Ascending aorta (tissue), 2 donors: ENCODE measurements at places on chromosomes 12 and 14.
A peak's percentile ranks its signal among the peaks of the same experiment; 100 is the strongest.

DNA sequence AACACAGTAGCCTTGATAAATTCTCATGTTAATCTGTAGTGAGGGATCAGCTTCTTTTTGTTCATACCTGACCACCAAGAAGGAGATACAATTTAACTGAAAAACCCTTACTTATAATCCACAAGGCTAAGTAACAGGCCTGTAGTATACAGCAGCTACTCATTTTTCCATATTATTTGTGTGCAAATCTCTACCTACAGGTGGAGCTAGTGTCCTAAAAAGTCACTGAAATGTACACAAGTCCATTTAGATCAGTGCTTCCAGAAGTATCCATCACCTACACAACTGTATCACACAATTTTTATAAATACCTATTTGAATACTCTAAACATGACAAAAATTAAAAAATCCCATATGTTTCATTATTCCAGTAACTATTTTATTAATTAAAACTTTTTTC lies 173.2 kb downstream of the SLC35F4 start:
- DNase-seq: no peak

DNA sequence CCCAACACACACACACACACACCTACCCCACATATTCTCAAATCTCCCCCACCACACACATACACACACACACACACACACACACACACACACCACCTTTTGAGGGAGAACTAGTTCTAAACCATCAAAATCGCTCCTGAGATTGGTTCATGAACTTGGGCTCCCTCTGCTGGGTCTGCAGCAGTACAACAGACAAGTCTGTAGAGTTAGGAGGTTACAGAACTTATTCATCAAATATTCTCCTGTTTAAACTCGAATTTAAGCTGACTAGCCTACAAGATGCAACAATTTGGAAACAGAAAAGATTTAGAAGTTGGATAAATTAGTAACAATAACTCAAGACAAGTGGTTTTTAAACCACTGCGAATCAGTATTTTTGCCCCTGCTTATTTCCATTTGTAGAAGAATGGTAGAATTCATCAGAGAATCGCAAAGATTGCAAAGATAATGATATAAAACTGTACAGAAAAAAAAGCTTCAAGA lies 136.4 kb upstream of the USP15 start:
- DNase-seq: no peak

GRCh38 chr12:38151991-38152700 lies 164.4 kb upstream of the ALG10B start:
- no peak for DNase-seq

GRCh38 chr14:80845856-80846255 lies 95.7 kb downstream of the CEP128 start:
- no peak for DNase-seq

DNA sequence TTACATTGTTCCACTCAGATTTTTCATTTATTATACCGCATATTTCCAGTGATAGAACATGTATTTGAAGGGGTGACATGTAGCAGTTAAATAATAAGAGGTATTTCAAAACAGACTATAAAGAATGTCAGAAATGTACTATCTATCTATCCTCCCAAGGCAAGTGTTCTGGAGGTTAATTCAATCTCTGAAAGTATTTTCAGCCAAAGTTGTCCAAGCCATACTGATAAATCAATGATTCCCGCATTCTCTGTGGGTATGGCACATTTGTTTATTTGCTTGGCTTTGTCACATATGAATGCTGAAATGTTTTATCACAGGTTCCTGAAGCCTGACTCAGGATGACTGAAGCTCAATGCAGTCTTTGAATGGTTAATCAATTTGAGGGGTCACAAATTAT lies 35.8 kb downstream of the KCNH5 start:
- no peak for DNase-seq

DNA sequence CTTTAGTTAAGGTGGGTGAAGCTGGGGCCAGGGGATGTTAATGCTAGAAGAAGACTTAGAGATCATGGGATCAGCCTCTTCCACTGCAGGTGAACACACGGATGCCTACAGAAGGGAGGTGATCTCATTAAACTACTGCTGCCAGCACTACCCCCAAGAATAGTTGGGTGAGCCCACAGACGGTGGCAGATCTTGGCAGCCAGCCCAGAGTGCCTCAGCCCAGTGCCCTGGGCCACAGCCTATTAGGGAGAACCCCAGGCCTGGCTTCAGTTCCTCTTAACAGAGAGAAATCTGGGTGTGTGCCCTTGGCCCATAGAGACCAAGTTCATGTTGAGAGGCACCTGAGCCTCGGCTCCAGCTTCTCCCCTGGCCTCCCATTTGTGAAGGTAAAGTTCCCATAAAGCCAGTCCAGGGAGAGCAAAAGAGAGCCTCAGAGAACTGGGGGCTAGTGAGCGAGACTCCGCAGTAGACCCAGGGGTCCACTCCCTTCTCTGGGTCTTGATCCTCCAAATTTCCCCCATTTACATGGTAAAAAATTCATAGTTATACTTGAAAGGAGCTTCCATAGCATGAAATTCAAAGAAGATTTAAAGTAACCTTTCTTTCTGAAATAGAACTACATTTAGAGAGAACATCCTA lies 125.0 kb upstream of the CCND2 start:
- no peak for DNase-seq

GRCh38 chr12:2876431-2877046 lies 435 bp downstream of the FOXM1 start:
- DNase-seq: no peak

GRCh38 chr12:1805441-1806081 lies 14.8 kb upstream of the LRTM2 start:
- no peak for DNase-seq

DNA sequence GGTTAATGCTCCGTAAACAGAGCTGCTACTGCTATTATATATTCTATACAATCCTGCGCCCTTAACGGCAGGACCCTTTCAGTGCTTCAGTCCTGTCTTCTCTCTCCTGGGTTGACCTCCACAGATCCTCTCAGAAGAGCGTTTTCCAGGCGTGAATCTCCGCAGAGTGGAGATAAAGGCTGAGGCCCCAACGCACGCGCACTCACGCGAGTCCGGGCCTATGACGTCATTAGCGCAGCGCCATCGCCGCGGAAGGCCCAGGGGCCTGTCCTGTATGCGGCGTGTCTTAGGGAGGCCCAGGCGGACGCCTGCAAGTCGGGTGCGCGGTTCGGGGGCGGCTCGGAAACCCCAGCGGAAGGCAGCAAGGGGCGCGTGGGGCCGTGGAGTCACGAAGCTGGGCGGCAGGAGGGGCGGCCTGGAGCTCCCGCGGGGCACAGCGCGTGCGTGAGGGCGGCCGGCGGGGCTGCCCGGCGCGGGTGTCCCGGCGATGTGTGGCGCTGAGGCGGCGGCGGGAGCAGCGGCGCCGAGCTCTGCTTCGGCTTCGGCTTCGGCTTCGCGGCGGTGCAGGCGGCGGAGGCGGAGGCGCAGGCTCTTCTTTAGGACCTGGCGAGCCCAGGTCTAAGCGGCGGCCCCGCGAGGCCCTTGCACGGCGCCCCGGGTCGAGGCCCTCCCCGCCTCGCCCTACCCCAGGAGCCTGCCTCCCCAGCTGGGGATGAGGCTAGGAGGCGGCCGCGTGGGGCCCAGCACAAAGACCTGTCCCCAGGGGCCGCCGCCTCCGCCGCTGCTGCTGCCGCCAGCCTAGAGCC lies at the start of gene MAPKAPK5:
Gene MAPKAPK5 (plus strand): TSS at position 479 of the 806 bp plus-strand sequence. CDS start 506 bp downstream, outside the sequence.
- DNase-seq: peak; percentile 97

DNA sequence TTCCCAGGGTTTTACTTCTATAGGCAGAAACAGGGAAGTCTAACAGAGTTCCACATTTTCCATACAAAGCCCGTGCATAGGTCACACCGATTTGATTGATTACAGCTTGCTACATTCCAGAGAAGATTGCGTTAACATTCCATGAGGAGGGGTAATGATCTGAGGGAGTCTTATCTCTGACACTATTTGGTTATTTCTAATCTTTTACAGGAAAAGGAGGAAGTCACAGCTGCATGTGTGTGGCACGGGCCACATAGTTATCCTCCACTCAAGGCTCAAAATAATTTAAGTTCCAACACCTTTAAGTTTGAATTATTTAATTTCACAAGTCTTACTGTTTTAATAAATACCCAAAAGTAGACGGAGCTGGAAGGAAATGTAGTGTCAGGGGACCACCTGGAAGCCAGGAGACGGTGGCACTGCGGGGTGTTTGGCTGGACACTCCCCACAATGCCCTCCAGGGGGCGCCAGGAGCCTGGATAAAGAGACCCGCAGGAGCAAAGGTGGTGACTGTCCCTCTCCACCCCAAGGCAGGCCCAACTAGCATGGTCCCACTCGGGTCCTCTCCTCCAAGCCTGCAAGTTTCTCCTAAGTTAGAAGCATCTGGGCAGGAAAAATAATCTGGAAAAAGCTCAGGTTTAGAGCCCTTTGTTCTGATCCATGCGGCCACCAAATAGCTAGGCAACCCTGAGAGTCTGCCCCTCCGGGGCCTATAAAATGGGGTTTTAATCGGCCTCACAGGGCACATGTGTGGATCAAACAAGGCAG lies 20.2 kb downstream of the KRT8 start:
- peak; percentile 82 for DNase-seq

- DNase-seq: peak; percentile 91
Measured at GRCh38 chr12:104695453-104696148, 238.9 kb downstream of the CHST11 start.

DNA sequence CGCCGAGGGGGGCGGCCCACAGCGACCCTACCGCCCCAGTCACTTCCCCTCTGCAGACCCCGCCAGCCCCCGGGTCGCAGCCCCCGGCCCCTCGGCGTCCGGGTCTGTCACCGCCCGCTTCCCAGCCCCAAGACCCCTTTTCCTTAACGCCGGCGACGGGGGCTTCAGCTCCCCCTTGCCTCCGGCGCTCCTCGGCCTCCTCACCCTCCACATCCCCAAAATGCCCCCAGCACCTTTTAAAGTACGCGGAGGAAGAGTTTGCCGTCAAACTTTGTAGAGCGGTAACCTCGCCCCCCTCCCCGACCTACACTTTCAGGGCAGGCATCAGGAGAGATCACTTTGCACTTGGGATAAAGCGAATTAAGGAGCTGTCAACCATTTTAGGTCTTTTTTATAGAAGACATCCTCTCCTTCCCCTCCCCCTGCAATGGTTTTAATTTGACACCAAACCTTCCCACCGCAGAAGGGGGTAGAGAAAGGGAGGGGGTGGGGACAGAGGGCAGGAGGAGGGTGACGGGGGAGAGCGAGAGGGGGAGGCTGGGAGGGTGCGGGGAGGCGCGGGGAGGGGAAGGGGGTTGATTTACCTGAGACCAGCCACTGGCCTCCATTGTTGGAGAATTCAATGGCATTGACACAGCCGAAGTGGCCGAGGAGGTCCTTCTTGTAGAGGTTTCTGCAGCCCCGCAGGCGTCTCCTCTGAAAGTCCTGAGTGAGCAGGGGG lies 578 bp downstream of the DCAF5 start:
- no peak for DNase-seq

DNA sequence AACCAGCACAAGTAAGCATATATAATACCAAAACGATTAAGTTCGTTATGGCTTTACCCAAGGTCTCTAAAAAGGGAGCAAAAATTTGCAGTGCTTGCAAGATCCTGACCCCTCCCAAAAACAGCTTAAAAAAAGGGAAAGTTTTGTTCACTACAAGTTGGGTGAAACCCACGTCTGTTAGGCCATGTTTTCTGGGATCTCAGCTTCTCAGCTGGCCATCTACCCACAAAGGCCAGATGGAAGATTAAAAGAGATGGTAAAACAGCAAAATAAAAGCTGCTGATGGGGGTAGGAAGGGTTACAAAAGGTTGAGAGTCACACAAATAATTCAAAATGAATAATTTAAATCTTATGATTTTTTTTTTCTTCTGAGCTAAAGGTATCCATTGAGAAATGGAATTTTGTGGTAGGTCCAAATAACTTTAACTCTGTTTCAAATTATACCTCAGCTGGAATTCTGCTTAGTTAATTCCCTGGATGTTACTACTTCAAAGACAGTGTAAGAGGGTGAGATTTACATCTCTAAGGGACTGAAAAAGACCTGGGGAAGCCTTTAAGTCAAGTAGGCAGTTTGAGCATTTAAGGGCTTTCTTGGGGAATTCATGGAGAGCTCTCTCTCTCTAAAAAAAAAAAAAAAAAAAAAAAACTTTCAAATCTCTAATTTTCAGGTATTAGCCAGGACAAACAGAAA lies 185.6 kb upstream of the NAV3 start:
- no peak for DNase-seq

DNA sequence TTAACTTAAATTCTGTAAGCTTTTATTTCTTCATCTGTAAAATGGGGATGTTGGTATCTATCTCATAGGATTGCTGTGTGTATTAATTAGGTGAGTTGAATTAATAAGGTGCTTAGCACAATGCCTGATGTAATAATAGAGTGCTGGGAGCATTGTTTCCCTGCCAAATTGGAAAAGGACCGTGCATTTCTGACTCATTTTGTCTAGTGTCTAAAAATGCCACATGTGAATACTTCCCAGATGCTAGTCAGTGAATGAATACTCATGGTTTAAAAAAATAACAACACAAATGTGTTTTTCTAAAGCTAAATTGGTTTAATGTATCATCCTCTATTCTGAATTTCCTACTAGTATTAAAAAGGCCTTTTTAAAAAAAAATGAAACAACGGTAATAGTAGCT lies 45.4 kb upstream of the NEDD1 start:
- DNase-seq: no peak

DNA sequence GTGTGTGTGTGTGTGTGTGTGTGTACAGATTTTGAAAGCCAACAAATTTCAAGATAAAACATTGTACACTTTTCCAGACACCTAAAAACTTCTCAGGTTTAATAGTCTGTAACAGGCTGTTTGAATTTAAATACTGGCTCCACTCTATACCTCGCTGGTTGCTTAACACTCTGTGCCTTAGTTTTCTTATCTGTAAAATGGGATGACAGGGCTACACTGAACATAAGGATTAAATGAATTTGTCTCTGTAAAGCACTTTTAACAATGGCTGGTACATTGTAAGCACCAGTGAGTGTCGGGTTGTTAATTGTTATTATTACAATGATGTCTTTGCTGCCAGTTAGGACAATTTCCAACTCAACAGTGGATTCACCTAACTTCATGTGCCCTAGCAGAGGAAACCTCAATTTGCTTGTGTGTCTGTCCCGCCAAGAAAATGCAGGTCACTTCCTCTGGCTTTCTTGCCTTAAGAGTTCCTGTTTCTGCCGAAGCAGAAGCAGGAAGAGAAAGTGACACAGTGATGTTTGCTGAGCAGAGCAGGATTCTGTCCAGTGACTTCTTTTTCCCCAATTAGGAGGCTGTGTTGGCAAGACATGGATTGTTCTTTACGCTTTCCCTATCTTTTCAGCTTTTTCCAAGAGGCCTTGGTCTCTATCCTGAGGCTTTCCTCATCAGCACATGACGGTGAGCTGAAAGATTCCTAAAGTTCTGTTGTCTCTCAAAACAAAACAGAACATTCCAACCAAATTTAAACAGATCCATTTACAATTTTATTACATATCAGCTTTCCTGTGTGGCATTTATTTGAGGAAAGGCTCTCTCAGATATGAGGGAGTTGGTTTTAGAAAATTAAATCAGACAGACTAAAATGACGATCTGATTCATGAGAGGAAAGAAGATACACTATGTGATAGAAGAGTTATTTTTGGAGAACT lies 154.1 kb upstream of the ATP2B1 start:
- no peak for DNase-seq

DNA sequence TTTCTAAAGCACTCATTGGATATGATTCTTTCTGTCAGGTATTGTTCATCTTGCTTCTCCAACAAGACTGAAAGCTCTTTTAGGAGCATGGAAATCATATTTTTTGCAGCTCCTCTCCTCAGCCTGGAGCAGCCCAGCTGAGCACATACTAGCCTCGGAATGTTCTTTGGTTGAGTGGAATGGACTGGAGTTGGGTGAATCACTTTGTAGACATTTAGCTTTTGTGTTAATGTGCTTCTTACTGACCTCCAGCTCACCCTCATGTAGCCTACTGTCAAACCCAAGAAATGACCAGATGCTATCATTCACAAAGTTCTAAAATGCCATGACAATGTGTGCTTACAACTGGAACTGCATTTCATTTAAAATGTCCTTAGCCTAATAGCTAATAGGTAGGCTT lies 161.1 kb downstream of the NUAK1 start:
- no peak for DNase-seq

- DNase-seq: no peak
Measured at GRCh38 chr12:13045816-13046215, 1.6 kb downstream of the FAM234B start.
